ENCODE measurements at places on chromosomes 3 and 15.

- no peak for DNase-seq
Observed at GRCh38 chr3:81920816-81921215, 159.4 kb upstream of the GBE1 start.

- DNase-seq, result no peak
Observed at GRCh38 chr15:35020974-35021373, 32.9 kb upstream of the ZNF770 start.

GRCh38 chr3:14688525-14688924, 13.6 kb downstream of the C3orf20 start:
- no peak for DNase-seq

DNA sequence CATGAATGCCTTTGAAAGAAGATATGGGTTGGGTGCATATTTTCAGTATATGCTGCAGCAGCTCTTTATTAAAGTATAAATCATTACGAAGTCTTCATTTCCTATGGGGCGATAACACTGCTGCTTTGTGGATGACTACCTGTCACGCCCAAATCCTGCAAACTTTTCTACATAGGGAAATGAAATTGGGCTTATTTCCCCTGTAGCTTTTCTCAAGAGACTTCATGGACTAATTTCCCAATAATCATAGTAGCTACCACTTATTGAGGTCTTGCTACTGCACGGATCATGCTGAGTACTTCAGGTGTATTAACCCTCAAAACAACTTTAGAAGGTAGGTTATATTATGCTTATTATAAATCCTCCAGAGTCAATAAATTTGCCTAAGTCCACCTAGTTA, 8.0 kb downstream of the TGFBR2 start:
- DNase-seq, result no peak

- DNase-seq, result no peak
Observed at GRCh38 chr3:88617283-88617682, 467.5 kb downstream of the C3orf38 start.

DNA sequence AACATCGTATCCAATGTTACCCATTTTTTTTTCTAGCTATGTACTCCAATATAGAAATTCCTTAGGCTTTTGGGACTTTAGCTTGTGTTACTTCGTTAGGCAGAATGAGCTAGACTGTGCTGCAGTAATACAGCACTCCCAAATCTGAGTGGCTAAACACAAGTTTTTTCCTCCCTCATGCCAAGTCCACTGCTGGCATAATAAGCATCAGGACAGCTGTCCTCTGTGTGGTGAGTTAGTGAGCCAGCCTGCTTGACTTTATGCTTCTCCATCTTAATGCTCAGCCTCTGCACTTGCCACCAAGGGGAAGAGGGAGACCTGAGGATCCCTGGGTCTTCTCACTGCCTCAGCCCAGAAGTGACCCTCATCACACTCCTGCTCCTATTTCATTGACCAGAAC, 18.2 kb upstream of the ACOX2 start:
- DNase-seq, result no peak

GRCh38 chr3:72821161-72821781, 27.0 kb downstream of the SHQ1 start:
- DNase-seq, result peak; percentile 73

GRCh38 chr3:115520241-115520640, 103.1 kb upstream of the GAP43 start:
- DNase-seq, result no peak

GRCh38 chr3:62090519-62090918, 282.8 kb downstream of the FEZF2 start:
- no peak for DNase-seq

DNA sequence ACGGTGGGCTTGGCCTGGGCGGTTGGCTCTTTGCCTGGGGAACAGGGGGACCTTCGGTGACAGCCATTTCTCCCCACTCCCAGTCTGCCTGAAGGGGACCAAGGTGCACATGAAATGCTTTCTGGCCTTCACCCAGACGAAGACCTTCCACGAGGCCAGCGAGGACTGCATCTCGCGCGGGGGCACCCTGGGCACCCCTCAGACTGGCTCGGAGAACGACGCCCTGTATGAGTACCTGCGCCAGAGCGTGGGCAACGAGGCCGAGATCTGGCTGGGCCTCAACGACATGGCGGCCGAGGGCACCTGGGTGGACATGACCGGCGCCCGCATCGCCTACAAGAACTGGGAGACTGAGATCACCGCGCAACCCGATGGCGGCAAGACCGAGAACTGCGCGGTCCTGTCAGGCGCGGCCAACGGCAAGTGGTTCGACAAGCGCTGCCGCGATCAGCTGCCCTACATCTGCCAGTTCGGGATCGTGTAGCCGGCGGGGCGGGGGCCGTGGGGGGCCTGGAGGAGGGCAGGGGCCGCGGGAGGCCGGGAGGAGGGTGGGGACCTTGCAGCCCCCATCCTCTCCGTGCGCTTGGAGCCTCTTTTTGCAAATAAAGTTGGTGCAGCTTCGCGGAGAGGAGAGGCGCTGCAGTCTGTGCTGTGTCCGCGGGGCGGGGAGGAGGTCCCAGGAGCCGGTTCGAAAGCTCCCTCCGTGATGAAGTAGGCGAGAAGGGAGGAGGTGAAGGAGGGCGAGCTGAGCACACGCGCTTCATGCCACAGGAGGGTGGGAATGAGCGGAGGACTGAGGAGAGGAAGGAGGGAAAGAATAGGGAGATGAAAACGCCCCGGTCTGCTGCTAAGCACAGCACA, 9.6 kb downstream of the CLEC3B start:
- DNase-seq, result peak; percentile 39

- DNase-seq, result peak; percentile 98
Observed at GRCh38 chr15:60751985-60752952, 273.3 kb upstream of the ICE2 start.

GRCh38 chr3:134707908-134708597, 57.2 kb upstream of the KY start:
- DNase-seq, result no peak

DNA sequence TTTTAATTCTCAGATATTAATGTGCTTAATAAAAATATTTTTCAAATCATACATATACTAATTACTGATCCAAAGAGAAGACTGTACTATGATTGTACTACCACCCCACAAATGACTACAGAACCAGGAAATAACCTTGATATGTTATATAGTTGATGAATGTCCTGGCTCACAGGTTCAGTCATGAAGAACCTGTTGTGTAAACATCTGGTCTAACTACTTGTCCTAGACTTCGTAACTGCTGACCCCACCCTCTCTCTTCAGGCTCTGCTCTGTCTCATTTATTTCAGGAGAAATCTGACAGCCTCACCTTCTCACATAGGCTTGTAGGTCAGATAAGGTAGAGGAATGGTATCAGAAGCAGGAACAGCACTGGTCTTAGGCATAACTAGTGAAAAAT, 14.7 kb upstream of the CSTA start:
- DNase-seq, result no peak

GRCh38 chr3:196431181-196432136, 768 bp downstream of the UBXN7 start:
- peak; percentile 72 for DNase-seq

DNA sequence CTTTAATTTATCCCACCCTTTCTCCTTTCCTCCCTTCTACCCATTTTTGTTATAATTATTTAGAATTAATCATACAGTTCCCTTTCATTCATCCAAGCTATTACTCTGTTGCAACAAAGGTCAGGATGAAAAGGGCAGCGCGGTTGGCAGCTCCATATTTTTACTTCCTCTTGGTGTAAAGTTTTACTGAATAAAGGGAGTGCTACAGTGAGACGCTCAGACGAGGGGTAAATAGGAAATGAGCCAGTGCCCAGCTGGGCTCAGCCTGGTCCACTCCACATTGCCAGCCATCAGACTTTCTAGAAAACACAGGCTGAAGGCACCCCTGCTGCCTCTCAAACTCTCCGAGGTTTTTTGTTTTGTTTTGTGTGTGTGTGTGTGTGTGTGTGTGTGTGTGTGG, 21.9 kb upstream of the ZBTB38 start:
- DNase-seq, result no peak

DNA sequence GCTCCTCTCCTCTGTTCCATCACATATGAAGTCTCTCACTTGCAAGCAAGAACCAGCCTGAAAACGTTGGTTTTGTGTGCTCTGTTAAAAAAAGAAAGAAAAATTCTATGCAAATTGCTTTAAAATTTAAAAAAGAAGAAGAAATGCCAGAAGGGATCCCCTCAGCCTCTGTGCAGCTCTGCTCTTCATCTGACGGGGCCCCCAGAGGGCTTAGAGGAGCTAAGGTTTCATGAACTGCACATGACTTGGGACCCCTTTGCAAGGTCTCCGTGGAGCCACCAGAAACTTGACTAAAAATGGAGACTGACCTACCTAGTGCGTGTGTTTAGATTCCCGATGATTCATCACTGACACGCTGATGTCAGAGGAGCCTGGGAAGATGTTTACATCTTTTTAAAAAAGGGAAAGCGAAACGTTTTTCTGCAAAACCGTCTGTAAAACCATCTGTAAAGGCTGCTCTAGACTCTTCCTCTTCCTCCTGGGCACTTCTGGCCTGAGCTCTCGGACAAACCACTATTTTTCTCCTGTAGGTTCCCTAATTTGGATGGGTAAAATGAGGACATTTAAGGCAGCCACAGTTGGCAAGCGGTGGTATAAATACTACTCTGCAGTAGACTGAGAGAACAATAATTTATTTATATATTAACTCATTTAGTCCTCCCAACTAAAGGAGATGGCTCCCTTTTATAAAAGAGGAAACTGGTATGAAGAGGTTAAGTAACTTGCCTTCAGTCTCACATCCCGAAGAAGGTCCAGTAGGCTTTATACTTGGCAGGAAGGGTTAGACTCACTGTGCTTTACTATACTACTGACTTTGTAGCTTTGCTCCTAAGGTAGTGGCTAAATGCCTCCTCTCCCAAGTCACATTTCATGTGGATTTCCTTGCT, 67.2 kb upstream of the POLG start:
- DNase-seq, result peak; percentile 82

GRCh38 chr15:67999320-68000100, 54.6 kb upstream of the PIAS1 start:
- no peak for DNase-seq

DNA sequence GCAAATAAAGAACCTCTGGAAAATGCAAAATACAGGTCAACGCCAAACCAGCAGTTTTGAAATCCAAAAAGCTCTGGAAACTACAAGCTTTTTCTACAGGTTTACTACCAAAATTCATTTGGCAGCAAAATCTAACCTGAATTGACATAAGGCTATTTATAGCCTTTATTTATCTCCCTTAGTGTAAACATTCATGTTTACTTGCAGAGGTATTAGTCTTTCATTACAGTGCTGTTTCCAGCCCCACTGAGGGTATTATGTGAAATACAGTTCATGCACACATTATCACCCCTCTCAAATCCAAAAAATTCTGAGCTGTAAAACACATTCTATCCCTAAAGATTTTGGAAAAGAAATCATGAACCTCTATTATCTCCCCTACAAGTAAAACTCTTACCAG, 7.2 kb downstream of the SKIC8 start:
- no peak for DNase-seq

DNA sequence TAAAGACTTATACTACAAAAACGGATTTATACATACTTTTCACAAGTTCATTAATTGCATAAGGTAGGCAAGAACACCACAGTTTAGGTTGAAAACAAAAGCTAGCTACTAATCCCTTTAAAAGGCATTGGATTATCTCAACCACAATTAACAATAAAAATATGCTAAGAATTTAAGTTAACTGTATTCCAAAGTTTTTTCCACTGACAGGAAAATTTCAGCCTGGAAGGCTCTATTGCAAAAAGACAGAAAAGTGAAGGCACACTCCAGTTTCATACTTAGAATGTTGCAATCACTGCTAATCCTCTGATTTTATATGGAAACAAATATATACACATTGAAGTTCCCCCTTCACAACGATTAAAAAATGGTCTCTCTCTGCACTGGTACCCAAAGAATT, 71.5 kb downstream of the TJP1 start:
- DNase-seq, result no peak

- no peak for DNase-seq
Observed at GRCh38 chr3:110262896-110263295, 808.7 kb upstream of the NECTIN3 start.

DNA sequence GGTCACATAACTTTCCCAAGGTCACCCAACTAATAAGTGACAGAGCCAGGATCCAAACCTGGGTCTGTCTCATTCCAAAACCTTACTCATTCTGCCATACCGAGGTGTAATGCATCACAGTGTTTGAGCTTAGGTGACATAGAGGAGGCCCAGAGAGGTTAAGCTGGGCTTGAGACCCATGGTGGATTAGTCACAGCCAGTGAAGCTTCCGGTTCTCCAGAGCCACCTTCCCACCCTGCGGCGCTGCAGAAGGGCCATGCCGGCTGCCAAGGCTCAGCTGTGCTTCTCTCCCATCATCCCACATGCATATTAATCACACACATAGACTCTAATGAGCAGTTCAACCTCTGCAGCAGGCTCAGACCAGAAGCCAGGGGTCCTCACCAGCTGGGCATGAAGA, 42.2 kb downstream of the SPSB4 start:
- DNase-seq, result no peak

- no peak for DNase-seq
Observed at GRCh38 chr15:66404532-66404931, 17.8 kb downstream of the MAP2K1 start.

DNA sequence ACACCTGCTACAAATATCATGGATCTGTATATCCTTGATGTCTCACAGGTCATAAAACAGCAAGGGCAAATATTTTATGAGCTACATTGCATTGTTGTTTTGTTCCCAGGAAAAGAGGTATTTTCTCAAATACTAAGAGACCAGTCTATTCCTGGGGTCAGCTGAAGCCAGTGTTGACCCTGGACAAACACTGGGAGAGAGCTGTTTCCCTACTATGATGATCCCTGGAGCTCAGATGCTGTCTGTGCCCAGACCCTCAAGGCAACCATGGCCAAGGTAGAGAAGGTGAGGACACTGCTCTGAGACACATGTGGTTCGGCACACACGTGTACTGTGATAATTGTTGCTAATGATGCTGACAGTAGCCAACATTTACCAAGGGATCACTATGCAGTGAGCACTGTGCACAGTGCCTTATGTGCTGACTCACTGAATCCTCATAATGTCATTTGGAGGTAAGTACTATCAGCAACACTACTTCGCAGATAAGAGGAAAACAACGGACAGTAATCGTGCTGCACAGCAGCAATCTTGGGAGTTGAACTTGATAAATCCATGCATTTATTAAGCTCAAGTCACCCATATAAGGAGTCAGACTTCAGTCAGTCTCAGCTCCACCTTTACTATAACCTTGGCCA, 943.6 kb downstream of the FHIT start:
- DNase-seq, result no peak

DNA sequence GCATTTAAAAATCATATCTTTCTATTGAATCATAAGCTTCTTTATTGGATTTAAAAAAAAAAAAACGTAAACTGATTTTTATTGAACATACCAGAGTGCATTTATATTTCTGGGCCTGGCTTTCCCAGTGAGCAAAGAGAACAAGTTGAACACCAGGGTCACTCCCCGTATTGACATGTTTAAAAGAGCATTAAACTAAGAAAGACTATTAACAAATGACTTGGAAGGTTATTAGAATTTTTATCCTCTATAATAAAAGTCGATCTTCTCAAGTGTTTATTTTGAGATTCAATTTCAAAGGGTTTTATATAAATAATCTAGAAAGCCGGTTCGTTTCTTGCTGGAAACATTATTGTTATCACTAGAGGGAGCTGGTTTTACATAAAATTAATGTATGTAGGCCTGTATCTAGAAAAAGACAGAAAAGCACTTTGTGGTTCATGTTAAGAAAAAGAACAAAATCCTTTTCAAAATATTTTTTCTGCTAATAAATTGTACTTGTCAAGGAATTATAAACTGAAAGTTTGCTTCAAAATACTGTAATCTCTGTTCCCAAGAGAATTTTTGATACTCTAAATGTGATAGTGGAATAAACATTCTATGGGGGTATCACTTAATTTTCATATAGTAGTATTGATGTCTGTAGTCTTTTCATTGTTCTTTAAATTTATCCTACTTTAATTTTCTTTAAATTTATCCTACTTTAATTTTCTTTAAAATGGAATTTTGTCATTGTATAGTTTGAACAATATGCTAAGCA, 321.8 kb upstream of the MME start:
- DNase-seq, result peak; percentile 62
